Foreskin keratinocyte (primary cell): ENCODE measurements at places on chromosomes 6 and 20. TPM values are rescaled to one million over a fixed set of nuclear protein-coding genes. Genes with fewer than 3 reads are reported as not detected.

Gene HCRTR2
- not detected in 2 replicates for polyA plus RNA-seq

Gene DNAH8
- polyA plus RNA-seq = not detected in 2 replicates

Gene UST
- 6.7 and 7.6 TPM in 2 replicates for polyA plus RNA-seq

DNA sequence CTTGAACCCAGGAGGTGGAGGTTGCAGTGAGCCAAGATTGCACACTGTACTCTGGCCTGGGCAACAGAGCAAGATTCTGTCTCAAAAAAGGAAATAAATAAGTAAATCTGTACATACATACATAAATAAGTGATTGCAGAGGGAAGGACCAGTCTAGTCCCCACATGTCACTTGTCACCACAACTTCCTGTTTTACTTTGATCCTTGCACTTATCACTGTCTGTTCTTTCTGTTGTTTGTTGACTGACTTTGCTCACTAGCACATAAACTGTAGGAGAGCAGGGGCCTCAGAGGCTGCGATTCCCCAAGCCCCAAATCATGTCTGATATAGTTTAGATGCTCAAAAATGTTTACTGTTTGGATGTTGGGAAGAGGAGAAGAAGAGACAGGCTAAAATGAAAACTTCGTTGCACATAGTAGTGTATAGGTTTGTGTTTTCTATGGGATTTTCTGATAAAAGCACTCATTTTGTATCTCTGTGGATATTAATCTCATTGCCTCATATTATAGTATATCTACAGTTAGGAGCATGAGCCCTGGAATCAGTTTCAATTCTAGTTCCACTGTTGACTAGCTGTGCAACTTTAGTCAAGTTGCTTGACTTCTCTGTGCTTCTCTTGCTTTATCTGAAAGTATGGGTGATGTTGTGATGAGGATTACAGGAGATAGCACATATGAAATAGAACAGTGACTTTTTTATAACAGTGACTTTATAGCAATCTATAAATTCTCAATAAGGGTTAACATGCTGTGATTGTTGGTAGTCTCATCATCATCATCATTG is 165.0 kb downstream of the TBC1D7 start:
- DNase-seq = no peak

DNA sequence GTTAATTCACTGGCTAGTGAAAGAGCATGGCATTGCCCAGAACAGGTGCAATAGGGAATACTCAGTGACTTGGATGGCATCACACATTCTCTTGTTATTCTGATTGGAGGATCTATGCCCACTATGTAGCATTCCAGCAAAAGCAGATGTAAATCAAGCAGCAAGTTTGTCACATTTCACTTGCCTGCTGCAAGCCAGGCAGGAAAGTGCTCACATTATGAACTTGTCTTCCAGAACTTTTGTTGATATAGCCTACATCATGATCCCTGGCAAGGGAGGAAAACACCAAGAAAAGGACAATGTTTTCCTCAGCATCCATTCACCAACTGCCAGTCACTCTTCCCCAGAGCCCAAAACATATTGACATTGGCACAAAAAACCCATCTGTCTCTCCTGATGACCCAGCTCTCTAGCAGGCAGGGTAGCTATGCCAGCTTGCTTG is 77.8 kb downstream of the ARHGAP18 start:
- DNase-seq = no peak

- no peak for DNase-seq
Measured at GRCh38 chr6:87378947-87379346, 28.8 kb upstream of the CFAP206 start.

- no peak for DNase-seq
Measured at GRCh38 chr6:126076992-126077664, 90.8 kb downstream of the TRMT11 start.

DNA sequence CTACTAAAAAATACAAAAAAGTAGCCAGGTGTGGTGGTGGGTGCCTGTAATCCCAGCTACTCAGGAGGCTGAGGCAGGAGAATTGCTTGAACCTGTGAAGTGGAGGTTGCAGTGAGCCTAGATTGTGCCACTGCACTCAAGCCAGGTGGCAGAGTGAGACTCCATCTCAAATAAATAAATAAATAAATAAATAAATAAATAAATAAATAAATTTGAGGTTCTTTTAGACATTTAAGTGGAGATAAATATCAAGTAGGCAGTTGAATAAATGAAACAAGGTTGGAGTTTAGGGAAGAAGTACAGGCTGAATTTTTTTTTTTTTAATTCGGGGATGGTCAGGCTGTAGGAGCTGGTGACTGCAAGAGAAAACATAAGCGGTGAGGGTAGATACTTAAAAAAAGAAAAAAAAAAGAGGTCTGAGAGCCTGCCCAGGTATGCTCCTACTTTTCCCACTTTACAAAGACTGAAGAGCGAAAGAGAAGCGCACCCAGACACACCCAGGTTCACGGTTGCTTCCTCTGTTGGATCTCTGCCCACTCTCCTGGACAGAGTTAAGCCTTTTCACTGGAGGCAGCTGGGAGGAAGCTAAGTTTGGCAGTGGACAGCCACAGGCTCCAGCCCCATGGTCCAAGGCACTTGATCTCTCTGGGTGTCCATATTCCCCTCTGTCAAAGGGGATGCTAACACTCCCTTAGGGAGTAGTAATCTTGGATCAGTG is 100.9 kb upstream of the PRDM1 start:
- no peak for DNase-seq

- DNase-seq = no peak
Measured at GRCh38 chr6:158767709-158768108, 51.5 kb downstream of the EZR start.

DNA sequence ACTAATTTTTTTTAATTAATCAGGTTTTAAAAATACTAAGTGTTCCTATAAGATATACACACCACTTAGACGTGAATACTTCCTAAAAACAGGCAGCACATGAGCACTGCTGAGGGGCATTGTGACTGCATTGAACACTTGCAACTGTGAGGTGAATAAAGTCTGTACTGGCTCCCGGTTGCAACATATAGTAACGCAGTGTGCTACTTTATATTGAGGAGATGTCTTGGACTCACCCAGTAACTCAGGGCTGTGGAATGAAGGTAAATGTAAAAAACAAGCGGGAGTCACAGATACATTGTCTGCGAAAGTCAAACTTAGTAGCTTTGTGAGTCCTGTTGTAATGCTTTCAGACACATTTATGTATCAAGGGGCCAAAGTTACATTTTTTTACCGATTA is 17.0 kb upstream of the HLA-A start:
- no peak for DNase-seq

DNA sequence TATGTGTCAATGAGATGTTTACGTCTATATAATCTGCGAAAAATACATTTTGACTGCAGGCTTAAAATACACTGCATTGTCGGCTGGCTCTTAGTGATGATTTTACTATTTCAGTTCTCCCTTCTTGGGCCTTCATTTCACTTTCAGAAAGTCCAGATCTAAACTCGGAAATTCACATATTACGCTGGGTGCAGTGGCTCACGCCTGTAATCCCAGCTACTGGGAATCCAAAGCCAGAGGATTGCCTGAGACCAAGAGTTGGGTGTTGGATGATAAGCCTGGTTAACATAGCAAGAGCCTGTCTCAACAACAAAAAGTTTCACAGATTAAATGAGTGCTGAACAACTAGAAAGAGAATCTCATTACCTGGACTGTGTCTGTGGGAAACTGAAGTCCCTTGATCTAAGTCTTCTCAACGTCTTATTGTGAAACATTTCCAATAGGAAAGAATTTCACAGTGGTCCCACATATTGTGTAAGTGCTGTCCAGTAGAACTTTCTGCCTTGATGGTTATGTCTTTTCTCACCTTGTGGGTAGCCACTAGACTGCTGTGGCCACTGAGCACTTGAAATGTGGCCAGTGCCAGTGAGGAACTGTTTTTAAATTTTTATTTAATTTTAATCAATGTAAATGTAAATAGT is 1.9 kb downstream of the GINM1 start:
- no peak for DNase-seq
